ENCODE measurements at places on chromosomes 12 and 14.

- peak; percentile 5 for DNase-seq
These were observed 65.3 kb downstream of the IFT43 start for GRCh38 chr14:76050797-76051392.

- DNase-seq: no peak
These were observed 951.2 kb downstream of the FLRT2 start for GRCh38 chr14:86481104-86481503.

GRCh38 chr14:95545515-95546168 is 10.8 kb downstream of the GLRX5 start:
- DNase-seq: no peak

DNA sequence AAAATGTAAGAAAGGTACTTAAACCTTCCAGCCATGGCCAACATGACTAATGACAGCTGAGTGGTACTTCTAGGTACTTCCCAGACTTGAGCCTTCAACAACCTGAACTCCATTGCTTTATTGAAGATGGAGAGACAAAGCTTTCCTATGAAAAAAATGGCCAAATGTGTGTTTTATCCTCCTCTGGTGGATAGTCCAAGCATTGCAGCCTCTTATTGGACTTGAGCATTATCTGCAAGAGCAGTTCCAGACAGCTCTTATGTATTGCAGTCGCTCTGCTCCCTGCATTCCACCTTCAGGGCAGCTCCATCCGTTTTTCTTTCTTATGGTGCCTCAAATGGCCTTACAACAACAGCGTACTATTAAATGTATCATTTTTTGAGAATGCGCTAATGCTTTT is 588.2 kb downstream of the NRXN3 start:
- DNase-seq: no peak

DNA sequence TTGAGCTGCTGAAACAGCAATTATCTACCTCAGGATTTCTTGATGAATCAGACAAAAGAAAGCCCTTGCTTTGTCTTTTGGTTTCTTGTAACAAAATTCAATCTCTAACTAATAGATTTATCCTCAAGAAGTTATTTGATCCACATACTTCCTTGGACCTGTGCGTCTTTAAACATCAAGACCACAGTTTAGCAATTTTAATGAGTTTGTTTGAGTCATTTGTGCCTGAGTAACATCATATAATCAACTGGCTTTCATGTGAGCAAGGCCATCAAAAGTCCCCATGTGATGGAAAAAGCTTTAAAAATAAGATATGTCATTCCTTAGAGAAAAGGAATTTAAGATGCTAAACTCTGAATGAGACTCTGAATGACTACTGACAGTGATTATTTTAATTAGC is 52.3 kb downstream of the KCNC2 start:
- no peak for DNase-seq

DNA sequence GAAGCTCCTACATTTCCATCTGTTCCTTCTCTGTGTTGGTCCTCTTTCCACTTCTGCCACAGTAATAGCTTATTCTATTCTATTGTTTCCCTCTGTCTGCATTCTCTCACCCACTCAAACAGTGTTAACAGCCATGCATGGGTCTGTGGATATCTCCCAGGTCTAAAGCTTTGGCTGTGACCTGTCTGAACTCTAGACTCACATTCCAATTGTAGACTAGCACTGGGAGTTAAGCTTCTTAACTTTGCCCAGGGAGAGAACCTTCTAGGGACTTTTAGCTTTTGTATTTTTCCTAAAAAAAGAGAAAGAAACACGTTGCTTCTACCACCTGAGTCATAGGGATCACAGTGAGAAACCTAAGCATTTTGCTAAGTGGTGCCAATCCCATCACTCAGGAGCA is 36.7 kb downstream of the PTPRR start:
- no peak for DNase-seq

DNA sequence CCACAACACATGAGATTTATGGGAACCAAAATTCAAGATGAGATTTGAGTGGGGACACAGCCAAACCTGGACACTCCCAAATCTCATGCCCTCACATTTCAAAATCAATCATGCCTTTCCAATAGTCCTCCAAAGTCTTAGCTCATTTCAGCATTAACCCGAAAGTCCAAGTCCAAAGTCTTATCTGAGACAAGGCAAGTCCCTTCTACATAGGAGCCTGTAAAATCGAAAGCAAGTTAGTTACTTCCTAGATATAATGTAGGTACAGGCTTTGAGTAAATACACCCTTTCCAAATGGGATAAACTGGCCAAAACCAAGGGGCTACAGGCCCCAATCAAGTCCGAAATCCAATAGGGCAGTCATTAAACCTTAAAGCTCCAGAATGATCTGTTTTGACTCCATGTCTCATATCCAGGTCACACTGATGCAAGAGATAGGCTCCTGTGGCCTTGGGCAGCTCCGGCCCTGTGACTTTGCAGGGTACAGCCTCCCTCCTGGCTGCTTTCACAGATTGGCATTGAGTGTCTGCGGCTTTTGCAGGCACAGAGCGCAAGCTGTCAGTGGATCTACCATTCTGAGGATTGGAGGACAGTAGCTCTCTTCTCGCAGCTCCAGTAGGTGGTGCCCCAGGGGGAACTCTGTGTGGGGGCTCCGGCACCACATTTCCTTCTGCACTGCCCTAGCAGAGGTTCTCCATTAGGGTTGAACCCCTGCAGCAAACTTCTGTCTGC is 60.1 kb downstream of the LRIG3 start:
- DNase-seq: no peak

DNA sequence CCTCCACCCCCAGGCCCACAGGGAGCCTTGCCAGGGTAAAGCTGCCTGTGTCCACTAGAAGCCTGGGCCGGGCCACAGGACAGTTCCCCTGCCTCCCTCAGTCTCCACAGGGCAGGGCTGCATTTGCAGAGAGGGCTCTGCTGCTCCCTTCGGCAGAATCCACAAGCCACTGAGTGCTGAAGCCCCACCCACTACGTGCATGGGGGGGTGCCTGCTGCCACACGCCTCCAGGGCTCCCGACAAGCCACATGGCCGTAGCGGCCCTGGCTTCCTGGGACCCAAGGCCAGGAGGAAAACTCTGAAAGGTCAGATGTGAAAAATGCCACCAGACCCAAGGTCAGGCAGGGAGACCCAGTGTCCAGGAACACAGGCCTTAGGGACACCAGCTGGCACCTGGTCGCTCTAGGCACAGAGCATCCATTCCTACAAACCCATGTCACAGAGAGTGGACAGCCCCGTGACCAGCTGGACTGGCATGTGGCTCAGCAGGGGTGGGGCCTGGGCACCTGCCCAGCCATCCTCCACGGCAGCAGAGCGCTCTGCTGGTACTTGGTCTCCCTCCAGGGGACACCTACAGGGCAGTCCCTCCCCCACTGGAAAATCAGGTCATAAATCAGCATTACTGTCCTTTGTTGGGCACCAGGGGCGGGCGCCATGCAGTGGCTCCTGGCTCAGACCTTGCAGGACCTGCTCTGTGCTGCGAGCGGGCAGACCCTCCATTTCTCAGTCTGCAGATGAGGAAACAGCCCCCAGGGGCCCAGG is 42.9 kb downstream of the CCDC85C start:
- no peak for DNase-seq

GRCh38 chr12:128091101-128091720 is 175.8 kb upstream of the TMEM132C start:
- no peak for DNase-seq

DNA sequence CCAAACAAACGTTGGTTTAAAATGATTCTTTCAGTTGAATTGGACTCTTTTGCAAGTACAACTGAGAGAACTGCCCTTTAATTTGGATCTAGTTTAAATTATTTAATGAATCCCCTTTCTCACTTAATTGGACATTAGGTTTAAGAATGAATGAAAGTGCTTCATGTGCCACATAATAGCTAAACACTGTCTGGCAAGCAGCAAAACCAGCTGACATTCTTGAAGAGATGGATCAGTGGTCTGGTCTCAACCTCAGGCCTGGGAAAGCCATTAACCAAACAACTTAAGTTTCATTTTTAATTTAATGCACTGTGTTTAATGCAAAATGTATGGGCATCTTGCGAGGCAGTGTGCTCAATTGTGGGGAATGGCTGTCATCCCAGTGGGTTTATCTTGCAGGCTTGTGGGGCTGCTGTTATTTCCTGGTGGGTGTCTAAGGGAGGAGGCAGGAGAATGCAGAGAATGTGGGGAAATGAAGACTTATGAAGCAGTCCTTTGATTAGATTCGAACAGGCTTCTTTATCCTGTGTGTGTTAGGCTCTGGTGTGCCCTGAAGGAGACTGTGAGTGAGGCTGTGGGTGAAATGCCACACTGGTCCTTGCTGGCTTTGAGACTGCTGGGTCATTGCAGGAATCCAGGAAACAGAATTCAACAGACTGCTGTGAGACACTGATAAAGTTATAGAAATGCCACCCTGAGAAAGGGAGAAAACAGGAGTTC is 144.1 kb upstream of the PELI2 start:
- no peak for DNase-seq

- DNase-seq: no peak
These were observed 30.8 kb upstream of the NINJ2 start for GRCh38 chr12:693934-694533.

Measured in stimulated activated CD8-positive, alpha-beta memory T cell treated with anti-CD3 and anti-CD28 coated beads, Interleukin-7, amount 100 ng/mL, for 4 hours (primary cell).